ENCODE measurements at places on chromosomes 5 and 9.

- DNase-seq: no peak
These were observed 39.4 kb downstream of the GALNT12 start for GRCh38 chr9:98846879-98847278.

DNA sequence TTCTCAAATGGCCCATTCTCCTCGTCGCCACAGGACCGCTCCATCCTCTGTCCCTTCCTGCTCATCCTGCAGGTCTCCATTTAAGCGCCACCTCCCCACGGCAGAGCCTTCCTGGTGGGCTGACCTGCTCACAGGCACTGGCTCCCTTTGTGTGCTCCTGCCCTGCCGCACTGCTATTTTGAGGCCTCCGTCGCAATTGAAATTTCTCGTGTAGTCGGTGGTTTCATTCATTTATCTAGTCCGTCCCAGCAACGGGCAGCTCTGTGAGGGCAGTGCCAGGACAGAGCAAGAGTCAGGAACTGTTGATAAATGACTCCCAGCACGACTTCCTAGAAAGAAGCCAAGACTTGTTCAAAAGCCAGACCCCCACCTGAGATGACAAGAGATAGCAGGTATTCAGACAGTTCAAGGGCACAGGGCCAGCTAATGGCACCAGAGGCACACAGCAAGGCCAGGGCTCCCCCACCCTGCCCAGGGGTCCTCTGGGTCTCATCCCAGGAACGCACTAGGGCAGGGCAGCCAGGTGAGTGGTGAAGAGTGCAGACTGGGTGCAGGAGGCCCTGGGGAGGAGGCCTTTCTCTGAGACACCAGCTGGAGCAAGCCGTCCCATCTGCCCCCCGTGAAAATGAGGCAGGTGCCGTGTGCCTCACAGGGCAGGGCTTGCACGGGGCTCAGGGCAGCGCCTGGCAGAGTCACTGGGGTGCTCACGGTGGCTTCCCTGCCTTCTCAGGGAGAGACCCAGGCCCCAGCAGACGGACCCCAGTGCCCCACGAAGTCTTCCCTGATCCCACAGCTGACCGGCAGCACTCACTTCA, 36.9 kb downstream of the FAM78A start:
- peak; percentile 56 for DNase-seq

DNA sequence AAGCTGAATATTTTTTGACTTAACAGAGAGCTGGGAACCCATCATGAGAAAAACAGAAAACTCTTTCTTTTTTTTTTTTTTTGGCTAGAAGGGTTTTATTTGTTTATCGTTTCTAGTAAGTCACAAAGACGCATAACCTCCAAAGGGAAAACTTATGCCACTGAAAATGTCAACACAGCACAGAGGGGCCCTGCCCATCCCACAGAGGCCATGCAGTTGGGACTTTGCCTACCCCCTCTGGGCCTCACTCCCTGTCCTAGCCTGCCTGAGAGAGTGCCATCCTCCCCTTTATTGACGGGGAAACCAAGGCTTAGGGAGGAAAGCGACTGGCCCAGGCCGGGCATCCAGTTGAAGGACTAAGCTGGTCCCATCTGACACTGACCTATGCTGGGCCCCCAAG, 74.7 kb downstream of the VAV2 start:
- DNase-seq: no peak

DNA sequence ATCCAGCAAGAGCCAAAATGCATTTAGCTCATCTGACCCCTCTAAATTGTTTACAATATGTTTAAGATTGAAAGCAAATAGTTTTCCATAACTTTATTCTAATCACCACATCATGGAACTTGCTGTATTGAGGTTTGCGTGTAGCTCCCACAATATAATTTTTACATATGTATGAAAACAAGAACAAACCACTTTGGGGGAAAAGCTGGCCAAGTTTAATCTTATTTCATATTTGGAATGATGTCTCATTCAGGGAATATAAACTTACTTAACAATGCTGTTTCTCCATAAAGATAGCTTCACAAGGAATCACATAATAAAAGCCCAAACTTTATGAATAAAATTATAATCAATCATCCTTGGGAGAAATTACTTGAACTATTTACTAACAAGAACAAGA, 194.6 kb upstream of the PCSK5 start:
- no peak for DNase-seq

DNA sequence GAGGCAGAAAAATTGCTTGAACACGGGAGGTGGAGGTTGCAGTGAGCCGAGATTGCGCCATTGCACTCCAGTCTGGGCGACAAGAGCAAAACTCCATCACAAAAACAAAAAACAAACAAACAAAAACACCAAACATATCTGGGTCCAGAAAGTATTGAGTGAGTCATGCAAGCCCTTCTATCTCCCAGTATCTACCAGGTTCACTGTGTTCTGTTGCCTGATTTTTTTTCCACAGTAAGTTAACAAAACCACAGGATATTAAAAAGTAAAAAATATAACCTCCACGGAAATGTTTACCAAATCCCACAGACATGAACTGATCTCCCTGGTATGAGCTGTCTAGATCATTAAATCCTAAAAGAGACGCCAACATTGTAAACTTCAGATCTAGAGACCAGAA, 94.4 kb downstream of the ANKH start:
- no peak for DNase-seq

GRCh38 chr5:80757290-80757689, 102.5 kb upstream of the DHFR start:
- no peak for DNase-seq

DNA sequence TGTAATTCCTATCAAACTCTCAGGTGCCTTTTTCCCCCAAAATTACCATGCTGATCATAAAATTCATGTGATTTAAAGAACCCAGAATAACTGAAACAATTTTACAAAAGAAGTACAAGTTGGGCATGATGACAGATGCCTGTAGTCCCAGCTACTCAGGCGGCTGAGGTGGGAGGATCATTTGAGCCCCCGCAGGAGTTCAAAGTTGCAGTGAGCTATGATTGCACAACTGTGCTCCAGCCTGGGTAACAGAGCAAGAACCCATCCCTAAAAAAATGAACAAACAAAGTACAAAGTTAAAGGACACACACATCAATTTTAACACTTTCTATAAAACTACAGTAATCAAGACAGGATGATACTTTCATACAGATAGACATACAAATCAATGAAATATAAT, 97.9 kb upstream of the LPAR1 start:
- DNase-seq: no peak

GRCh38 chr5:9409413-9409960, 136.4 kb downstream of the SEMA5A start:
- DNase-seq: no peak

- no peak for DNase-seq
These were observed 1.5 kb upstream of the GPR21 start for GRCh38 chr9:123031963-123032362.

- no peak for DNase-seq
These were observed 24.0 kb upstream of the CARTPT start for GRCh38 chr5:71695071-71695470.

DNA sequence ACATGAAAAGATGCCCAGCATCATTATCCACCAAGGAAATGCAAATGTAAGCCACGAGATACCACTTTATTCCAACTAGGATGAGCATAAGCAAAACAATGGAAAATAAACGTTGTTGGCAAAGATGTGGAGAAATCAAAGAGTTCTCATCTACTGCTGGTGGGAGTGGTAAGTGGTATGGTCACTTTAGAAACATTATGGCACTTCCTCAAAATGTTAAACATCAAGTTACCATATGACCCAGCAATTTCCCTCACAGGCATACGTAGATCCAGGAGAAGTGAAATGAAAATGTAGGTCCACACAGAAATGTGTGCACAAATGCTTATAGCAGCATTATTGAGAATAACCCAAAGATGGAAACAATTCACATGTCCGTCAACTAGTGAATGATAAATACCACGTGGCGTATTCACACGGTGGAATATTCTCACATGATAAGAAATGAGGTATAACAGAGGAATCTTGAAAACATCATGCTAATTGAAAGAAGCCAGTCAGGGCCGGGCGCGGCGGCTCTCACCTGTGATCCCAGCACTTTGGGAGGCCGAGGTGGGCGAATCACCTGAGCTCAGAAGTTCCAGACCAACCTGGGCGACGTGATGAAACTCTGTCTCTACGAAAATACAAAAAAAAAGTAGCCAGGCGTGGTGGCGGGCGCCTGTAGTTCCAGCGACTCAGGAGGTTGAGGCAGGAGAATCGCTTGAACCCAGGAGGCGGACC, 16.4 kb upstream of the FLT4 start:
- no peak for DNase-seq

DNA sequence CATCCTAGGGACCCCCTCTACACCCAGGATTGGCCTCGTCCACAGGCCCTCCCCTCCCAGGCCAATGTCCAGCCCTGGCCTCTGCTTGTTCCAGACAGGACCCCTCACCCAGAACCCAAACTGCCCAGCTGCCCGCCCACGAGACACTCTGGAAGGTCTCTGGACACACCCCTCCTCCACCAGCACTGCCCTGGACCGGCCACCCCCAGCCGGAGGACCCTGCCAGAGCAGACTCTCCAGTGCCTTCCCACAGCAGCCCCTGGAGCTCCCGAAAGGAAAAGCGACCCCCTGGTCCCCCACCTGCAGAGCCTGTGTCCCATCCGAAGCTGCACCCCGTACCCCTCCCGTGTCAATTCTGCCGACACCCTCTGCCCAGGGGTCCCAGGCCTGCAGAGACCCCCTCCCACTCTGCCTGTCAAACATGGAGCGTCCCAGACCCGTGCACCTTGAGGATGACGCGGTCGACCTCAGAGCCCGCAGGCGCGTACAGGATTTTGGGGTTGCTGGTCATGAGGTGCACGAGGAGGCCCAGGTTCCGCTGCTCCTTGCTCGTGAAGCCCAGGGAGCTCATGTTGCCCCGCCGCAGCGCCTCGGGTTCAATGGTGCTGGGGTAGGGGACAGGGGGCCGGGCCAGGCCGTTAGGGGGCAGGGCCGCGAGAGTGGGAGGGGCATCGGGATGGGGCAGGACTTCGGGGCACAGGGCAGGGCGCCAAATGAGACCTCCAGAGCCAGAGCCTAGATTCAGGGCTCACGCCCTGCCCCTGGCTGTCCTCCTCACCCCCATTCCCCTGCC, 8.0 kb downstream of the ABCA2 start:
- no peak for DNase-seq

DNA sequence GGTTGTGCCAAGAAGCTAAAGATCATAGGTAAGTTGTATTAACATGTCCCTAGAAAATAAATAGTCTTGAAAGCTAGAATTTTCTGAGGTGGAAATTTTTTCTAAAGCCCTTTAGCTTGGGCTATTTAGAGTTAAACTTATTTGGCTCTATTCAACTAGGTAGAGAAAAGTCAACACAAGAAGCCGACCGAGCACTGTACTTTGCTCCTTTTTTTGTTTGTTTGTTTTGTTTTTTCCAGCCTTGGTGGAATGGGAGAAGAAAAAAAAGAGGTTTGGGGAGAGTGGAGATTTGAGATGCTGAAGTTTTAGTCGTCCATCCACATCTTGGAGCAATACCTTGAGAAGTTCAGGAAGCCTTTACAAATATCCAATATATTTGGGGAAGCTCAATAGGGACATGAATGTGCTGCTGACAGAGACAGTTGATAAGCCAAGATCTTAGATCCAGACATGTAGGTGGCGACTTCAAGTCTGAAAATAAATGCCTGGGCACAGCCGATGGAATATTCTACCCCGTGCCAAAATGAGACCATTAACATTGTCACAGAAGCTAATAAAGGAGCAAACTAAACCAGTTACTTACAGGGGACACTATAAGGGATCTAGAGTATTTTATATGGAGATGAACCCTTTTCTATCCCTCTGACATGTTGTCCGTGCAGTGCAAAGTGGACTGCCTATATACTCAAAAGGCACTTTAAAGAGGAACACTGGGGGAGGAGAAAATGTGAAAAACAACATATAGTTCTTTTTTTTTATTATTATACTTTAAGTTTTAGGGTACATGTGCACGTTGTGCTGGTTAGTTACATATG, 466.1 kb downstream of the PTPRD start:
- no peak for DNase-seq

DNA sequence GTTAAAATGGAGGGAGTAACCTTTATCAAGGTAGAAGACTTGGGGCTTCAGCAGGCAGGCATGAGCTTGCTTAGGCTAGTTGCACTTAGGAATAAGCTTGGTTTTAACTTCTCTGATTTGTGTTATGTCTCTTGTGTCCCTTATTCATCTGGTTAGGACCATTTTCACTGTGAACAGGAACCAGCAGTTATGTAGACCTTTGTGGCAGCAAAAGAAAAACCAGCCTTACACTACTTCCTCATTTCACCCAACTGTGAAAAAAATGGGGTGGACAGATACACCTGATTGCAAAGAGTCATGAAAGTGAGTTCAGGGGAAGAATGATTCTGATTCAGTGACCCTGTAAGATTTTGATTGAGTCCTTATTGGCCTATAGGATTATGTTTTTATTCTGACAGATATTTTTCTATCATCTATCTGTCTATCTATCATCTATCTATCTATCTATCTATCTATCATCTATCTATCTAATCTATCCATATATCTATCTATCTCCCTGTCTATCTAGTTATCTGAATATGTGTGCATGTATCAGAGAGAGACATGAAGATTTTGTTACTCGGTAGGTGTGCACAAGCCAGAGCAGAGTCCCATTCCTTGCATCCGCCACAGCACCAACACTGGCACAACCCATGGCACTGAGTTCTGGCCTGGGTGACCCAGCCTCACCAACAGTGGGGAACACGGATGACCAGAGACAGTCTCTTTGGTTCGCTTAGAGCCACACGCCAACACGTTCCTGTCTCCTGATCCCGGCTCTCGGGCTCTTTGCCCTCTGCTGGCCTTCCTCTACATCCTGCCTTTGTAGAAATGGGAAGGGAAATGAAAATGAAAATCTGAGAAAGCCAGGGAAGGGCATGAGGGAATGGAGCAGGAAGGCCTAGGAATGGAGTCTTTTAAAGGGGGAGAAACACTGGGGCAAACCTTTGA, 1.3 kb upstream of the ZNF366 start:
- peak; percentile 28 for DNase-seq

- no peak for DNase-seq
These were observed 120.0 kb downstream of the HMHB1 start for GRCh38 chr5:143931986-143932385.

DNA sequence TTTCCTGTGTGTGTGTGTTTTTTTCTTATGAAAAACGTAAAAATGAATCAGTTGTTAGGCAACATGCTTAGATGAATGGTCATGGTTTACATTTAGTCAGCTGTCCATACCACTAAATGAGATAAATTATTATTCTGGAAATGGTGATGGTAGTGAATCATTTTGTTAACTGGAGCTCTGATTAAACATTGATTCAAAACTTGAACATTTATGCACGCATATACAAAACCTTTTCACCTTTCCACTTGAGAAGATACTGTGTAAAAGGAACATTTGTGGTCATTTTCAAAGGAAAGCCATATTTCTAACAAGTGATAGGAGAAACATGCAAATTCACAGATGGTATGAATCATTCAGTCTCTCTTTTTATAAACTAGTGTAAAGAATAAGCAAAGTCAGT, 162.0 kb downstream of the SLC25A46 start:
- no peak for DNase-seq

- DNase-seq: no peak
These were observed 12.2 kb upstream of the CARD19 start for GRCh38 chr9:93083592-93084470.

GRCh38 chr9:133948131-133948530, 44.0 kb downstream of the VAV2 start:
- no peak for DNase-seq

- no peak for DNase-seq
These were observed 394.5 kb upstream of the ZNF462 start for GRCh38 chr9:106468431-106468830.
